ENCODE measurements at places on chromosomes 7 and 10. TPM values are rescaled to one million over a fixed set of nuclear protein-coding genes. Genes with fewer than 3 reads are reported as not detected.

Gene NRCAM
- polyA plus RNA-seq, result 0.49 TPM

Gene PIK3CG
- polyA plus RNA-seq, result 27.7 TPM

Gene OPN4
- polyA plus RNA-seq, result not detected

Gene ACTL6B
- polyA plus RNA-seq, result not detected

Gene LIPM
- not detected for polyA plus RNA-seq

Gene HTR5A
- polyA plus RNA-seq, result not detected

Gene NUTM2B
- 0.21 TPM for polyA plus RNA-seq

Gene DMTF1
- 35.1 TPM for polyA plus RNA-seq

Gene FLNC
- polyA plus RNA-seq, result not detected

Gene SLC26A5
- polyA plus RNA-seq, result not detected

Gene OR2A1
- not detected for polyA plus RNA-seq

Gene PODXL
- 1.3 TPM for polyA plus RNA-seq

Gene COBL
- not detected for polyA plus RNA-seq

Gene ZNF775
- 5.1 TPM for polyA plus RNA-seq

Gene HOXA3
- not detected for polyA plus RNA-seq

Gene DYNC1I1
- not detected for polyA plus RNA-seq

Gene VWDE
- polyA plus RNA-seq, result not detected

Gene HYAL4
- not detected for polyA plus RNA-seq

Gene AVPI1
- polyA plus RNA-seq, result 3.3 TPM
